NCI-H1105 treated with DMSO at 0.1 percent for 48 hours (cell line): ENCODE measurements at places on chromosomes 5 and 9.
A peak's percentile ranks its signal among the peaks of the same experiment; 100 is the strongest.

- DNase-seq, result no peak
Observed at GRCh38 chr9:89647366-89648128, 42.7 kb downstream of the GADD45G start.

DNA sequence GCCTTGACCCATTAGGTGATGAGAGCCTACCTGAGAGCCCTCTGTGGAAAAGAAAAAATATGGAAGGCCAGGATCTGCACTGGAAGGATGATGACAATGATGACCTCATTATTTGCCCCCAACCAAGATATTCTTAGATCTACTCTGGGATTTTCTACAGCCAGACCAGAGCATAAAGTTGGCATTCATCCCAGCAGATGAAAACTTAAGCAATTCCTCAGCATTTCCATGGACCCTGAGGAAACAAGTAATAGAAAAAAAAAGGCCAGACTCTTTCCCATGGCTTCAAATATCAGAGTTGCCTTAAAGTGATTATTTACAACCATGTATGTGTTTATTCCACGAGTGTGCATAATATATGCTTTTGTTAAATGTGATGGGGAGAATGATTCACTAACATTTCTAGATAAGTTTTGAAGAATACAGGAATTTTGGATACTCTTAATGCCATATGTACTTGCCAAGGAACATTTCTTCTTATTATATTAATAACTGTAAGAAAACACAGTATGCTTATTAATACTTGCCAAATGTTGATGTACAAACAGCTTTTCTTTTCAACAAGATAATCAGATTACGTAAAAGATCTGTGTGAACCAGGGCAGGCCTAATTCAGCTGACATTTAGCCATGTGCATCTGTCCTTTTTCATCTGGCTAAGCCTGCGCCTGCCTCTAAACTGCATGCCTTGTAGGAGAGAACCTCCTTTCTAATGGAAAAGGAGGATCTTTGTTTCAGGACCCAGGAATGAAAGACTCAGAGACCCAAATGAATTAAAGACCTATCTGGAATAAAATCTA lies 94.8 kb downstream of the ARRDC3 start:
- DNase-seq, result no peak

DNA sequence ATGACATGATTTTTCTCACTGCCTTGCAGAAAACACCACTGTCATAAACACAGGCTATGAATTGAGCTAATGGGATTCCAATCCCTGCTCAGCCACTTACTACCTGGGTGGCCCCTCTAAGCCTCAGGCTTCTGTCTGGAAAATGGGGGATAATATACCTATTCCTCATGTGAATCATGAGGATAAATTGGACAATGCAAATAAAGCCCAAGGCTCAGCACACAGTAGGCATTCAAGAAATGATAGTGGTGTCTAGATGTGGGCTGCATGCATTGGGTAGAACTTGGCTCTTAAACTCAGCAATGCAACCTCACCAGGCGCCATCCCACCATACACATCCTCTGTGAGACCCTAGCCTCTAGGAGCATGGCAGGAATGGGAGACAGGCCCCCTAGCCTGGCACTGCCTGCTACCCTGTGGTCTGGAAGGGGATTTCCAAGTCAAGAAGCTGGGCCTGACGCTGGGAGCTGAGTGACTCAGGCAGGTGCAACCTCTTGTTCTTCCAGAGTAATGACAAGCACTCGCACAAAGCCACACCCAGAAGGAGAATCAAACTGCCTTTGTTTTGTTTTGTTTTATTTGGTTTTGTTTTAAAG lies 2.3 kb upstream of the TNIP1 start:
- no peak for DNase-seq

DNA sequence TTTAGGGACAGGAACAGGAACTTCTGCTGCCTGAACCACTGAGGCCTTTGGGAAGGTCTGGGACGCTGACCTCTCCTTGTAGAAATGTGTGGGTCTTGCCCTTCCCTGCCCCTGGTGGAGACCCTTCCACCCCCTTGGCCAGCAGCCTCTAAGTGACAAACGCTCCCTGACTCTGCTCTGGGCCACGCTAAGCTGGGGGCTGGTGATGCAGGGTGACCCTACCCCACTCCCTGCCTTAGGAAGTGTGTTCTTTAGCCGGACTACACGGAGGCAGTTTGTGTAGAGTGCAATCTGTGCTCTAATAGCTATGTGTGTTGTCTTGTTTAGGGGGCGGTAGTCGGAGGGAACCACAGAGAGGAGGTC lies 123.0 kb downstream of the COL23A1 start:
- DNase-seq, result no peak

DNA sequence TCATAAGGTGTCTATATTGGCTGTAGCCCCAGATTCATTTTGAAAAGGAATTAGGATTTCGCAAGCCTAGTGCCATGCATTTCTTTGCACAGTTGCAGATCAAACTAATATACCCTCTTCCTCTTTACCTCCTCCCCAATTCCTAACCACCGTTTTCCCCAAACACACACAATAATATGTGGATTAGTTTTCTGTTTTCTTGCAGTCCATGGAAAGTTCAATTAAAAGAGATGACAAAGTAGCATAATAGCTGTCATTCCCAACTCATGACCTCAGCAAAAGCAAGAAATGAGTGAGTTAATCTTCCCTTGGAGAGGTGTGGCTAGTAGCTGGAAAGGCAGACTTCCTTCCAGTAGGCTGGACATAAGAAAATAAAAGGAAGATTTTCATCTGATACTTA lies 349.1 kb downstream of the TMEM232 start:
- DNase-seq, result no peak

DNA sequence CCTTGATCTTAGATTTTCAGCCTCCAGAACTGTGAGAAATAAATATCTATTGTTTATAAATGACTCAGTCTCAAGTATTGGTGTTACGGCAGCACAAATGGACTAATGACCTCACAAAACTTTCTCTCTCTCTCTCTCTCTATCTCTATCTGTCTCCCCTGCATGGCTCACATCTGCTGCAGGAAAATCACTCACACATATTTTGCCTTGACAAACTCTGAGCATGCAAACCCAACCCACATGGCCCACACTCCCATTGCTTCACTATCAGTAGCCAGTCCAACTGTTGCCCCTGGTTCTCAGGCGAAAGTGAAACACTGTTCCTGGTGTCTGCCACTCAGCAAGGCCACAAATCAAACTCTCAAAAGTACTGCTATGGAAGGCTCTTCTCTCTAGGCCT lies 66.4 kb upstream of the PIK3R1 start:
- DNase-seq, result no peak

- no peak for DNase-seq
Observed at GRCh38 chr5:168062239-168062638, 229.2 kb upstream of the WWC1 start.

DNA sequence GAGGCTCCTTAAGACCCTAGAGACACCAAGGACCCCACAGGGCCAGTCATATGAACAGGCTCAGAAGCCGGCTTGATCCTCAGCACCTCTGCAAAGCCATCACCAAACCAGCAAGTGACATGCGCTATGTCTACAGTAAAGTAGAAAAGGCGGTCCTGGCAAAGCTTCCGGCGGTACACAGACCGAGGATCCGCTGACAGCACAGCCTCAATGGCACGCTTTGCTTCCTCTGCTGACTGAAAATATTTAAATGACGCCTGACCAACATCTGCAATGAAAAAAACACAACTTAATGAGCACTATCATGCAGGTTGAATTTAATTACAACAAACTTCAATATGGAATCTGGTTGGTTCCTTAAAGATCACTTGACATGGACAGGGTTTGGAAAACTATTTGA lies 17.6 kb downstream of the TRMO start:
- no peak for DNase-seq

DNA sequence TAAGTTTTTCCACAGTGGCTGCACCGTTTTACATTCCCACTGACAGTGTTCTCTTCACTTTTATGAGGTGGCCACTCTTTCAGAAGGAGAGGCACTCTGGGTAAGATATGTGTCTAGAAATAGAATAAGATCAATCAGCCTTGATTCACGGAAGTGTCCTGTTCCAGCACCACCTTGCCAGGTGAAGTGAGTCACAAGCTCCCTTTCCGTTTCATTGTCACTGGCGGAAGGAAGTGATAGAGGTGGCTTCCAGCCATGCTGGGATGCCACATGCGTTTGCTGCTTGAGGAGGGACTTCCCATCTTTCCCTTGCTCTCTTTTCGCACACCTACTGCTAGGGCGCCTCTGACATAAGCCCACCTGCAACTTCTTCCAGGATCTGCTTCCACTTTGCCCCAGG lies 217.1 kb downstream of the PIK3R1 start:
- no peak for DNase-seq

DNA sequence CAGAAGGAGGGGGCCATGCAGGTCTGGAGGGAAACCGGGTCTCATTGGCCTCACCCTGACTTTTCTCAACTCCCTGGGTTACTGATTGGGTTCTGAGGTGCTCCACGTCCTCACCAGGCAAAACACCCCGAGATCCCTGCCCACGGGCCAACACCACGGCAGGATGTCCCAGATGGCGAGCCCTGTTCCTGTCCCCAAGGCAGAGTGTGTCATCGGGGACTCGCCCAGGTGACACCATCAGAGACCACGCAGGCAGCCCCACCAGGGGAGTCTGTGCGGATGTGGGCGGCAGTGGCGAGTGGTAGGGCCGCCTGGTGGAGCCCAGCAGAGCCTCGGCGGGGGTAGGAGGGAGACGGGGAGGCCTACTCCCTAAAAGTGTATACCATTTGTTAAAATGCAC lies 59.0 kb upstream of the UBAC1 start:
- DNase-seq, result no peak

DNA sequence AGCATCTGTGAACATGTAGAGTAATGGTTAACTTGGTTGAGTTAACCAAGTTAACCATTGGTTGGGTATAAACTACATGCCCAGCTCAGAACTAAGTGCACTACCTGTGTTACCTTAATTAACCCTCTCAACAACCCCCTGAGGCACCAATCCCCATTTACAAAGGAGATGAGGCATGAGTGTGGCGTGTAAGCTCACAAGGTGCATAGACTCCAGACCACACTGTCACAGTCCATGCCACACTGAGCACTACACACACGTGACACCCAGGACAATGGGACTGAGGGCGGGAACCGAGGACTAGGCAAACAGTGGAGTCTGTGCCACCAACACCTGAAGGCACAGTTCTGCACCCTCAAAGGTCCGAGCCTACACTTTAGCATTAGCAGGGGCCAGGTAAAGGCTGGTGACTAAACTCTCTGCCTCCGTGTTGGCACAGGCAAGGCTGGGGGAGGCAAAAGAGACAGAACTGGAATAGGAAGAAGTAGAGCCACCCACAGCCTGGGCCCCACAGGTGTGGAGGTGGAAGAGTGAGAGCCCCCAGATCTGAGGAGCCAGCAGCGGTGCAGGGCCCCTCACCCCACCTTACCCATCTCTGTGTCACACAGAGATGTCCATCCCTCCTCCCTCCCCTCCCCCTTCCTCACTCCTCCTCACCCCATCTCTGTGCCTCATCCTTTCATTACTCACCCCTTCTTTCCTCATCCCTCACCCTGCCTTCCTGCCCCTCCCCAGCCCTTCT lies 2.2 kb upstream of the DNAJB5 start:
- no peak for DNase-seq

- no peak for DNase-seq
Observed at GRCh38 chr9:81072758-81073157, 616.6 kb downstream of the TLE1 start.

GRCh38 chr5:35237580-35238376 lies 7.5 kb upstream of the PRLR start:
- DNase-seq, result no peak

- peak; percentile 23 for DNase-seq
Observed at GRCh38 chr9:104854613-104855012, 73.3 kb downstream of the ABCA1 start.

DNA sequence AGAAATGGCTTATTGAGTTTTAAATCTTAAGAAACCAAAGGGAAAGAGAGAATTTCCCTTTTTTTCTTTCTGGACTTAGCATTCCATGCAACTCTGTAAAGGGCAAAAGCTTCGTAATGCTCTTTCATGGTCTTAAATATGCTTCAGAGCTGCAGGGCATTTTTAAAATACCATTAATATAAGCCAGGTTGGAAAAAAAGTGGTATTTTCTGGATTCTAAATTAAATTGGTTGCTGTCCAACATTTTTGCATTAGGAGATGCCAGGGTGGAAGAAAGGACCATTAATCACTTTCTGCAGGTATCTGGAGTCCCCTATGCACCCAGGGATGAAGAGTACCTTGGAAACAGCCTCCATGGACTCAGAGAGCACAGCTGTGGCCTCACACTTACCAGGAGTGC lies 215.1 kb upstream of the DAPK1 start:
- no peak for DNase-seq

DNA sequence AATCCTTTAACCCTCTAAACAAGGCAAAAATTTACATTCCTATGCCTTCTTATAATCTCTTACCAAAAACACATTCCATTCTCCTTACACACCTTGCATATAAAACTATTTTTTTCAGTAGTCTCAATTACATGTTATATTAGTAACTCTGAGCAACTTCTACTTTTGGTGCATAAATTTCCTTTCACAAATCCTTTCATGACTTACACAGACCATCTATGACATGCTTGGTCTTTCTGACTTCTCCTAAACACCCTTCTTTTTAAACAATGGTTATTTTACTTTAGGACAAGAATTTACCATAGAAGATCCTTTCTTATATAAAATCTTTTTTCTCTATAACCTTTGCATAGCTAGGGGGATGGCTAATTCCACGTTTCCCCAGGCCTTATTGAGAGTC lies 208.0 kb upstream of the ARRDC3 start:
- no peak for DNase-seq
